ENCODE measurements at places on chromosomes 4 and X.

GRCh38 chrX:38868941-38869401 is 67.7 kb downstream of the MID1IP1 start:
- DNase-seq: peak; percentile 62

DNA sequence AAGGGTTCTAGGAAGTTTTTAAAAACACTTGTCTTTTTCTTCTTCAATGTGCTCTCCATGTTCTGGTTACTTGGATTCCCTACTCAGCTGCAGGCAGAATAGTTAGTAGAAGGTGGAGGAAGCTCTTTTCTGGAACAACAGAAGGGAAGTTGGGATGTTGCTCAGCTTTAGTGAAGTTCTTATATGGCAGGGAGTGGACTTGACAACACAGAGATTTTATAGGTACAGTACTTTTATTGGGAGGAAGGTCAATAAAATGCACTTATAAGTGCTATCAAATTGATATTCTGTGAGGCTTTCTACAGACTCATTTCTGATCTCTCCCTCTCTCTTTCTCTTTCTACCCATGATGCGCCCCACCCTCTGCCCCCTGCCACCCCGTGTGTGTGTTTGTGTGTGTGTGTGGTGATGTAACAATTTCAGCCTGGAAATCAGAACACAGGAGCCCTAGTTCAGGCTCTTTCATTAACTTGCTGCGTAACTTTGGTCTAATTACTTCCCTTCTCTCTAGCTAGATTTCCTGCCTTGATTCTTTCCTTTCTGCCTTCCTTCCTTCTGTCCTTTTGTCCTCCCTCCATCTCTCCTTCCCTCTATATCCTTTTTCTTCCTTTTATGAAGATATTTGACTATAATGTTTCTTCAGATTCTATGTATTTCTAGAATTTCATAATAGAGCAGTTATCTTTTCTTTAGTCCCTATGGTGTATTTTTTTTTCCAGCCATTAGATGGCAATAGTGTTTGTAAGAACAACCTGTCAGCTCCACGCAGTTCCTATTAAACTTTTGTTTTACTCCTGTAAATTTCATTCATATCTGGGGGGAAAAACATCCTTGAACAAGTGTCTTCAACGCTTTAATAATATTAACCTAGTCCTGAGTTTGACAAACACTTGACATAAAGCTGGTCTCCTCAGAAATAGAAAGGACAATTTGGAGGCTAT is 37.1 kb downstream of the HEPH start:
- peak; percentile 54 for DNase-seq

DNA sequence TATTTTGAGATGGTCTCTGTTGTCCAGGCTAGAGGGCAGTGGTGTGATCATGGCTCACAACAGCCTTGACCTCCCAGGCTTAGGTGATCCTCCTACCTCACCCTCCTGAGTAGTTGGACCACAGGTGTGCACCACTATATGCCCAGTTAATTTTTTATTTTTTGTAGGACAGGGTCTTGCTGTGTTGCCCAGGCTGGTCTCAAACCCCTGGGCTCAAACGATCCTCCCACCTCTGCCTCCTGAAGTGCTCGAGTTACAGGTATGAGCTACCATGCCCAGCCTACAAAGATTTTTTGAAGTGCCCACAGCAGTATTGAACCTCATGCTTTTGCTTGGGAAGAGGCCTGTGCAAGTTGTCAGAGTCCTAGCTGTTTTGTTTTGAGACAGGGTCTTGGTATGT is 31.1 kb downstream of the NSD2 start:
- DNase-seq: no peak

GRCh38 chr4:35734381-35735098 is 509.8 kb downstream of the ARAP2 start:
- DNase-seq: no peak

DNA sequence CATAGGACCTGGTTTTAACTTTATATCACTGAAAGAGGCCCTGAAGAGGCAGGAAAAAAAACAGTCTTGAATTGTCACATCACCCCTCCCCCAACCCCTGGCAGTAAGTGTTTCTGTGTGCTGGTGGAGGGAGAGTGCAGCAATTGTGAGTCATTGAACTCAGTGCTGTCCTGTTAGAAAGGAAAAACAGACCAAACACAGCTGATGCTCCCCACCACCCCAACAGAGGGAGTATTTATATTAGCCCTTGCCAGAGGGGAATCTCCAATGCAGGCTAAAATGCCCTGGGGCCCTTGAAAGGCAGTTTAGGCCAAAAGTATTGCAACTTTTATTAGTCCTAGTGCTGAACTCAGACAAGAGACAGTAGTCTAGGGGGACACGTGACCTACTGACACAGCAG is 197.8 kb upstream of the AGTR2 start:
- DNase-seq: no peak

- no peak for DNase-seq
Measured at GRCh38 chr4:7183780-7184460, 8.4 kb upstream of the SORCS2 start.

GRCh38 chr4:116866106-116866505 is 219.3 kb downstream of the TRAM1L1 start:
- no peak for DNase-seq
